ENCODE measurements at places on chromosomes 6 and 20.

GRCh38 chr6:21597801-21598673 lies 4.5 kb downstream of the SOX4 start:
- no peak for DNase-seq

DNA sequence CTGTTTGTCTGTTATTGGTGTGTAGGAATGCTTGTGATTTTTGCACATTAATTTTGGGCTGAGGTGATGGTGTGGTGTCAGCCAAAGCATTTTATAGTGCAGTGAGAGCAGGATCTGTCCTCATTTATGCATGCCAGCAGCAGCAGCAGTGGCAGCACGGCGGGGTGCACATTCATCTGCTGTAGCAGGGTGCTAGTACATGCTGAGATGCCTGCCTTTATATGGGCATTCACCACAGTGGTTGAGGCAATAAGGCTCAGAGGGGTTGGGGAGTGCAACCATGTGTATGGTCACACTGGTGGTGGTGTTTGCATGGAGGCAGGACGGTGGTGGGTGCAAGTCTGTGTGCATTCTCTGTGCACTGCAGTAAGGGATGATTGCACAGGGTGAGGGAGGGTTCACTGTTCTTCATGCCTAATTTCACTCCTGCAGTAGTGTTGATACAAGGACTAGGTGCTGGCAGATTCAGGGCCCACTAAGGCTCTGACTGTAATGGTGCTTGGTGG lies 129.3 kb upstream of the SYNCRIP start:
- no peak for DNase-seq

DNA sequence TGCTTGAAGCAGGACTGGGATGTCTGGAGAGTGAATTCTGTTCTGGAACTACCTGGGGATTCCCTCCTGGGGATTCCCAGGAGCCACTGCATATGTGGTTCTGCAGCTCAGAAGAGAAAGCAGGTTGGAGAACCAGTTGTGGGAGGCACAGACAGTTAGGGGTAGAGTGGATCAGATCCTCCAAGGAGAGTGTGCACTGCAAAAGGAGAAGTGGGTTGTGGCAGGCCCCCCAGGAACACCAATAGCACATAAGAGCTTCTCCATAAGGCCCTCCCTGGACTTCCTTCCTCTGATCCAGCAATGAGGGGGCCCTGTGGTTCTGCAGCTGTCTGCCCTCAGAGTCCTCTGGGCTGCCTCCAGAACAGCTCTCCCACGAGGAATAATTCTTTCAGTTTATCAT lies 369.2 kb upstream of the CNR1 start:
- DNase-seq: no peak

- no peak for DNase-seq
Observed at GRCh38 chr20:45098103-45098773, 2.7 kb downstream of the KCNS1 start.

- no peak for DNase-seq
Observed at GRCh38 chr6:133761706-133762105, 127.2 kb upstream of the TCF21 start.

DNA sequence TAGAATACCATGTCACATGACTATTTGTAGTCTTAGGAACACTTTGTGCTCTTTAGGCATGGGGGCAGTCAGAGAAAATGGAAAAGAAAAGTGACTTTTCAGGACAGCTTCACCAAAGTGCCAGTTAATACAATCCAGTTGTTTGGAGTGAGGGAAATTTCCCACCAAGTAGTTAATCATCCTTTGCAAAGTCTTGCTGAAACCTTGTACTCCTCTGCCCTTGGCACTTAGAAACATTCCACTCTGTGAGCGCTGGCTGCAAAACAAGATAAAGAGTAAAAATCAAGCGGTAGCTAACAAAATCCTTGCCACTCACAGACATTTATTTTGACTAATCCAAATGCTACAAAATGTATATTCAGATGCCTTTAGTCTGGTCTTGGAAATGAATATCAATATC lies 229.2 kb upstream of the HSF2 start:
- no peak for DNase-seq

DNA sequence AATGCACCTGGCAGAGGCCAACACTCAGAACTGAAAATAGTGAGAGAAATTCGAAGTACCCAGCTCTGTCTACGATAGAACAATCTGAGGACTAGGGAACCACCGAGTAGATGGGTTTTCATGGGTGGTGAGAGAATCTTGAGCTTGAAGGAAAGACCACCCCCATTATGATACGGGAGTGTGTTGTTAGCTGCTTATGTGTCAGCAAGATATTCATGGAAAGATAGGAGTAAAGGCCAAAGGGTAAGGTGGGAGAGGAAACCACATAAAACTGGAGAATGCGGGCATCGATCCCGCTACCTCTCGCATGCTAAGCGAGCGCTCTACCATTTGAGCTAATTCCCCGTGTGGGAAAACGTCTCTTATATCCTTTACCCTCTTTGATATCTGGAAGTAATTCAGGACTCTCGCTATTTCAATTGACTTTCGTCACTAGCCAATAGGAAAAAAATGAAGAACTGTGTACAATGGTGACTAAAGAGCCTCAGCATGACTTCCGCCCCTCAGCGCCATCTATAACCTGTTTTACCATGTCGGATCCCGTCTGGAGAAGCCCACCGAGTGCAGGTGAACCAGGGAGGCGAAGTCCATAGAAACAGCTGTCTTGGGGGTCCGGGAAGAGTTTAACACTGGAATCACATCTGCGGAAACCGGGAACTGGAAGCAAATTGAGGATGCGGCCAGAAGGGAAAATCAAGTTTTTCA lies 25.0 kb upstream of the ABT1 start:
- DNase-seq: peak; percentile 9

- no peak for DNase-seq
Observed at GRCh38 chr20:17549131-17549530, 18.0 kb upstream of the BFSP1 start.

DNA sequence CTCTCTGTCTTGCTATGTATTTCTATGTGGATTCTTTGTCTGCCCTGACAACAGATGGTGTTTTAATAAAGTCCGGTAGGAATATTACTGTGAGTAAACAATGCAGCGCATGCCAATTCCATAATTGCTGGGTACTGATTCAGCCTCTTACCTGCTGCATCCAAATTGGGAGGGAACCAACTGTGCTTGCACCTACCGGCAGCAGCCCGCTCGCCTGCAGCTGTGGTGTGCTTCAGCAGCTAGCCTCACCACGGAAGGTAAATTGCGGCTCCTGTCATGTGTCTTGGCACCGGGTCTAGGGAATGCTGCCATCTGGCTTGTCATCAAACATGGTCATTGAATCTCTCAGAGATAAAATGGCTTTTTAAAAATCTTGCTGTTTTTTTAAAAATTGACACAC lies 704.8 kb upstream of the SLC35B3 start:
- no peak for DNase-seq

- DNase-seq: no peak
Observed at GRCh38 chr6:137944793-137945498, 77.9 kb downstream of the TNFAIP3 start.

DNA sequence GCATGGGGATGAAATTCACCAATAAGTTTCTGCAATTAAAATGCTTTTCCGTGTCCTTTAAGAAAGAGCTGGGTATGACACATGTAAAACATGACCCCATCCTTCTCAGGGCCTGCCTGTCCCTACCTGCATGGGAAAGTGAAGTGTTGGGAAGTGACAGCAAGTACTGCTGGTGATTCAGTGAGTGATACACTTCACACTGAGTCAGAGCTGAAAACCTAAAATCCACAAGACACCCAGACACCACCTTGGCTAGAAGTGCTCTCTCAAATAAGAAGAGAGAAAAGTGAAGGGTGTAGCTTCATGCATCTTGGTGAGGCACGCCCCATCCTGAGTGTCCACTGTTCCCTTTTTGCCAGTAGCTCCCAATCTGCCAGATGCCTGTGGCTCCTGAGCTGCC lies 3.3 kb downstream of the RAB22A start:
- no peak for DNase-seq
